ENCODE measurements at places on chromosomes 3 and 15.

GRCh38 chr3:170448584-170448983 lies 29.9 kb downstream of the CLDN11 start:
- no peak for DNase-seq

- no peak for DNase-seq
Observed at GRCh38 chr3:159904455-159904854, 84.2 kb upstream of the IL12A start.

GRCh38 chr15:57323806-57324589 lies 52.3 kb upstream of the CGNL1 start:
- DNase-seq, result no peak

DNA sequence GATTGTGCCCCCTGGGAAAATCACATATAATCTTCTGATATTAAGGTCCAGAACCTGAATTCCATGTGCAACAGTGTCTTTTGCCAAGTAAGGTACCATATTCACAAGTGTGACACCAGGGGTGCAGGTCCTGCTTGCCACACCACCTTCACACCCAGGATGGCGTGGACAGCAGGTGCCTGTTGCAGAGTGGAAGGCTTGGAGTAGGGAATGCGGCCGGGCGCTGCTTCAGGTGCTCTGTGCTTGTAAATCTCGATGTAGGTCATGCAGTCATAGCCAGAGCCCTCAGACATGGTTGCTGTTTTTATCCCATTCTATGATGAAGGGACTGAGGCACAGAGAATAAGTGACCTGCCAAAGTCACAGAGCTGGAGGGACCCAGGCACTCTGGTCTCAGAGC lies 34.5 kb upstream of the GABRG3 start:
- no peak for DNase-seq

- DNase-seq, result peak; percentile 52
Observed at GRCh38 chr15:74383695-74384565, 16.5 kb upstream of the CYP11A1 start.

DNA sequence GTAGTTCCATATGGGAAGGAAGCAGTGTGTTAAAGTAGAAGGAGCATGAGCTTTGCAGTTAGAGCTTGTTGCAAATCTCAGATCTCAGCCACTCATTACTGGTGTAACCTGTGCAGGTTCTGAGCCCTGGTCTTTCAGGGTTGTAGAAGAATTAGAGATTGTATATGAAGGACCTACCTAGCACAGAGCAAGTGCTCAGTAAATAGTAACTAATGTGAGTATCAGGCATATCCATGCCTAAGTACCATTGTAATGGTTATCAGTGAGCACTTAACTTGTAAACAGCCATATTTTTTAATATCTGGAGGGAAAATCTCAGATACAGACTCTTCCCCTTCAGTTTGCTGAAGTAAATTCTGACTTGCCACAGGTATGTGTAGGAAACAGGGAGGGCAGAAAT lies 59.3 kb downstream of the MAP6D1 start:
- no peak for DNase-seq

DNA sequence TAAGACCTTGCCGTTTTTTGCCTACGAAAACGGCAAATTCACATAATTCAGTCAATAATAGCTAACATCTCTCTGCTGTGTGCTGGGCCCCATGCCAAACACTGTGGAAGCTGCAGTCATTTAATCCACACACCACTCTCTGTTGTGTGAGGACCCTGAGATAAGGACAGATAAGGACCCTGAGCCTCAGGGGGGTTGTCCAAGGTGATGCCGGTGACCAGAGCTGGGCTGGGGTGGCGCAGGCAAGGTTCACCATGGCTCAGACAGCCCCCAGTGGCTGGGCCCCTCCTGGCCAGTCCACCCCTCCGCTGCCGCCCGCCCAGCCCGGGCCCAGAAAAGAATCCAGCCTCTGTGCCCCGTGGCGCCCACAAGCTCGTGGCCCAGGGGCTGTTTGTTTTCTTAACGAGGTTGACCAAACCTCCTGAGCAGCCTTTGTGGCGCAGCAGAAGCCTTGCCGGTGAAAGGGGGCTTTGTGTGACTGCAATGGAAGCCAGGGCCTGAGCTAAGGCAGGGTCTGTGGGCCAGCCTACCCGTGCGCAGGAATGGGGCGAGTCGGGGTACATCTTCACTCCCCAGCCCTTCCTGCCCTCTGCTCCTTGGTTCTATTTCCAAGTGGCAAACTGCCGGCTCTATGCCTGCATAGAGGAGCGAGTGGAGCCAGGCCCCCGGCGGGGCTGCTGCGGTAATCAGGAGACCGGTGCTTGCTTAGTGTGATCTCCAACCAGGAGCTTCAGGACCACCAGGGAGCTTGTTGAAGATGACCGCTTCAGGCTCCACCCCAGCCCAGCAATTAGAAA lies 4.4 kb upstream of the SNX22 start:
- DNase-seq, result no peak

DNA sequence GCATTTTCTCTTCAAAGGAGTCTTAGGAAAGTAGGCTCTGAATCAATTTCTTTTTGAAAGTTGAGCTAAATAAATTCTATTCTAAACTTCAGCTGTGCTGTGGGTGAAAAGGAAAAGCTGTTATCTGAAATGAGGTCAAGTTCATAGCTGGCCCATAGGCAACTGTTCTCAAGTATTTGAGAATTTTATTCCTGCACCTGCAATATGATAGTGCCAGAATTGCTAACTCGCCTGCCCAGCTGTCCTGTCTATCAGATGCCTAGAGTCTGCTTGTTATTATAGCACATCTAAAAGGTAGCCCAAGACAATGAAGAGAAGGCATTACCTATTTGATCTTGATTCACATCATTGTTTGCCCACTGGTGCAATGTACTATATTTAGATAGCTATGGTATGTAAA lies 798.7 kb downstream of the DIPK2A start:
- no peak for DNase-seq

DNA sequence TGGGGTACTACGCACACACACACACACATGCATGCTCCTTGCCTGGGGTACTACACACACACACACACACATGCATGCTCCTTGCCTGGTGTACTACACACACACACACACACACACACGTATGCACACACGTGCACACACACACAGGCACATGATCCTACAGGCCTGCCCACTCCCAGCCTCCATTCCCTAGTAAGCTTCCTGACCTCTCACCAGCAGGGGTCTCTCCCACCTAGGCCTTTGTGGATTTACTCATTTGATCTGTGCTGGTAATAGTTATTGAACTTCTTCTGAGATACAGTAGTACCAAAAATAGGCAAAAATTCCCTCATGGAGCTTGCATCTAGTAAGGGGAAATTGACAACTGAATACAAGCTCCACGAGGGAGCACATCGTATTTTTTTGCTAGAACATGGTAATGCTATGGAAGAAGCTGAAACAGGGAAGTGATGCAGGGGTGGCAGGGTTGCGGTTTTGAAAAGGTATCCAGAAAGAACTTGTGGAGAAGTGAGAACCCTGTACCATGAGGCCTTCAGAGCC lies 19.1 kb downstream of the TTC21A start:
- DNase-seq, result no peak

- no peak for DNase-seq
Observed at GRCh38 chr3:110542552-110543150, 529.0 kb upstream of the NECTIN3 start.

DNA sequence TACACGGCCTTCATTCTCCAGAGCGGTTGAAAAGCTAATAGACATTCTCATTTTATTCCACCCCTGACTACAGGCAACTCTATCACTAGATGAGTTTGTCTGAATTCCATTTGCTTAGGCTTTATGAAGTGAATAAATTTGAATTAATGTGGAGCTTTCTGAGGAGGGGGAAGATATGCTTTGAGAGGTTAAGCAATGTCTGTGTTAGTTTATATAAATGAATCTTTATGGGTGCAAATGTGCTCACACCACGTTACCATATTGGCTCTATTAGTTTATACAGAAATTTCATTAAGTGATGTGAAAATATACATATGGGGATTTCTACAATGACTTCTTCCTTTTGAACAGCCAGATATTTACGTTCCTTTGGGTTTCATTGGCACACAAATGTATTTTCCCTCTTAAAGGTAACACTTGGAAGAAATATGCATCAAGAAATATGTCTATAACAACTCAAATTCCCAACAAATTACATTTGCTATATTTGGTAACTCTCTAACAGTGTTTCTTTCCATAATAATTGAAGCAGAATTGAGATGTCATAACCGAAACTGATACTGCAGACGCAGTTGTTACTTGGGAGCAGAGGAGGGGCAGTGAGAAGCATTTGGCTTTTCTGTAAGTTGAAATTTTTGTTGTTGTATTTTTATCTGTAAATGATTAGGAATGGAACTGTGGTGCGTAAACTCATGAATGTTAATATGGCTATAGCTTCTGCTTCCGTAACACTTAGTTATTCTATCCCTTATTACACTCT lies 359.4 kb downstream of the CACNA2D3 start:
- DNase-seq, result no peak

DNA sequence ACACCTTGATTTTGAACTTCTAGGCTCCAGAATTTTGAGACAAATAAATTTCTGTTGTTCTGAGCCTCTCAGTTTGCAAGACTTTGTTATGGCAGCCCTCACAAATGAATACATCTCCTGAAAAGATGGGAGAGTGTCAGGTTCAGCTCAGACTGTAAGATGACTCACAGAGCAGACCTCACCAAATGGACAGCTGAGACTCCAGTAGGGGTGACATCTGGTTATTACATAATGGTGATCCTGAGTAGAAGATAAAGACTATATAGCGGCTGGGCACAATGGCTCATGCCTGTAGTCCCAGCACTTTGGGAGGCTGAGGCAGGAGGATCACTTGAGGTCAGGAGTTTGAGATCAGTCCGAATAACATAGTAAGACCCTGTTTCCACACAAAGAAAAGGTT lies 26.2 kb upstream of the MTMR14 start:
- DNase-seq, result no peak

- DNase-seq, result no peak
Observed at GRCh38 chr3:36729204-36730056, 34.9 kb downstream of the DCLK3 start.

GRCh38 chr3:8436661-8437287 lies 64.8 kb upstream of the LMCD1 start:
- no peak for DNase-seq

DNA sequence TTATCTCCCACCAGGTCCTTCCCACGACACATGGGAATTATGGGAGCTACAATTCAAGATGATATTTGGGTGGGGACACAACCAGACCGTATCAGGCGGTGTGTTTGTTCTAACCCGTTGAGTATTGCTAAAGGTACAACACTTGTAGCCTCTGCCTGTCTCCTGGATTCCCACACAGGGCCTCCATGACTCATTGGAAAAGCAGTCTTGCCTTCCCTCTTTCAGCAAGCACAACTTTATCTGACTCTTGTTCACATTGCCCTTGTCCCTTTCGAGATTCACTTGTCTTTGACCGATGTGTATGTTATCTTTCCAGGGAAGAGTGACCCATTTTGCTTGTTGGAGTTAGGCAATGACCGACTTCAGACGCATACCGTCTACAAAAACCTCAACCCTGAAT lies 152.3 kb downstream of the MCTP2 start:
- no peak for DNase-seq

- DNase-seq, result no peak
Observed at GRCh38 chr15:43325039-43325684, 5.2 kb downstream of the LCMT2 start.

GRCh38 chr15:75023872-75024636 lies 664 bp downstream of the PPCDC start:
- no peak for DNase-seq

- DNase-seq, result no peak
Observed at GRCh38 chr15:84982301-84982920, 755 bp downstream of the PDE8A start.

DNA sequence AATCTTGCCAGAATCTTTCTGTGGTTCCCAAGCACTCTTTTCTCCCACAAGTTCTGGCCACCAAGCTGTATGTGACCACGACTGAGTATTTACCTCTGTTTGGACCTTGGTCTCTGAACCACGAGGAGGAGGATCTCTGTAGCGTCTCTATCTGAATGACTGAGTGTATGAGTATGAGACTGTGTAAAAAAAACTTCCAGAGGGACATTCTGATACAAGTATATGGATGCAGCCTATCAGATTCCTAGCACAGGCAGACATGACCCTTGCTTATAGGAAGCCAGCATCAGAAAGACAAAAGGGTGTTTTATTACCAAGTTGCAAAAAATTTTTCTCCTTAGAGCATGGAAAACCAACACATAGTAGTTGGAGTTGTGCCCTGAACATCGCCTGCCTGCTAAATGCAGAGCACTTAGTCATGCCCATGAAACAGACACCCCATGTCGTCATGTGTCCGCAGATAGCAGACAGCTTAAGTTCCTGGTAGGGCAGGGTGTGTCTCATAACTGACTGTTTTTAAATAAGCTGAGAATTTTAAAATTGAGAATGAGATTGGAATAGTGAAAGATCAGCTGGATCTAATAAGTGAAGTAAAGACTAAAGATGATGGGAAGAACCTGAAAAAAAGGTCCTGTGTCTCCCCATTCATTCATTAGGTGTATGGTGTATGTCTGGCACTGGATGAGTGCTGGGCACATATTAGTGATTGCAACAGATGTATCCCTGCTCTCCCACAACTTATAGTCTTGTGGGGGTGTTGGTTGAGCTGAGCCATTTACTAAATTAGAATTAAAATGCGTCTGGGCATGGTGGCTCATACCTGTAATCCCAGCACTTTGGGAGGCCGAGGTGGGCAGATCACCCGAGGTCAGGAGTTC lies 30.9 kb downstream of the DAG1 start:
- DNase-seq, result no peak

DNA sequence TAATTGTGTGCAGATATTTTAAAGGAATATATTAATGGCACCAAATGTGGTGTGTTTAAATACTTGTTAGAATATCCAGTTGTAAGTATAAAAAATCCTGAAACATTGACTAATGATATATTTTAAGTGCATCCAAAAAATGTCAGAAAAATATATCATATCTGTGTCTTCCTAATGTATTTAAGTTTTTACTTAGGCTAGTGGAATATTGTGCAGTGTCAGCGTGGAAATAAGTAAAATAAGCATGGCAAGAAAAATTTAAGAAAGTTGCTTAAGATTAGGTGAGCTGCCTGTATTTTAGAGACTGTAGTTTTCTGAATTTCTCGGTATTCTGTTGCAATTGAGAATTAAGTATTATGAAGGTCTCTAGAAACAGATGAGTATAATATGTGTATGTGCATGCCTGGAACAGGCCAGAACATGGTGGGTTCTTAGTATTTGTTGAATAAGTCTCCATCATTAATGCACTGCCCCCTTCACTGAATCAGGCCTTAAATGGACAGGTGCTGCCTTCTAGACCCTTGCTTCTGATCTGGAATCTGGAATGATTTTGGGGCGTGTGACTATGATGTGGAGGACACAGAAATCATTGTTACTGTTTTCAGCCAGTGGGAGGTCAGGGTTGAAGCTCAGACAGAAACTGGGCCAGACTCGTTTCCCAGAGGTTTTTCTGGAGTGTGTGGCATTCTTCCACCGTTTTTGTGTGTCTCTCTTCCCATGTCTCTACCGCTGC lies 86.1 kb downstream of the TRAK1 start:
- no peak for DNase-seq
